Skeletal muscle cell (primary cell): ENCODE measurements at places on chromosomes 13 and 19.

- no peak for DNase-seq
These were observed 21.1 kb upstream of the ZNF766 start for GRCh38 chr19:52248241-52248640.

DNA sequence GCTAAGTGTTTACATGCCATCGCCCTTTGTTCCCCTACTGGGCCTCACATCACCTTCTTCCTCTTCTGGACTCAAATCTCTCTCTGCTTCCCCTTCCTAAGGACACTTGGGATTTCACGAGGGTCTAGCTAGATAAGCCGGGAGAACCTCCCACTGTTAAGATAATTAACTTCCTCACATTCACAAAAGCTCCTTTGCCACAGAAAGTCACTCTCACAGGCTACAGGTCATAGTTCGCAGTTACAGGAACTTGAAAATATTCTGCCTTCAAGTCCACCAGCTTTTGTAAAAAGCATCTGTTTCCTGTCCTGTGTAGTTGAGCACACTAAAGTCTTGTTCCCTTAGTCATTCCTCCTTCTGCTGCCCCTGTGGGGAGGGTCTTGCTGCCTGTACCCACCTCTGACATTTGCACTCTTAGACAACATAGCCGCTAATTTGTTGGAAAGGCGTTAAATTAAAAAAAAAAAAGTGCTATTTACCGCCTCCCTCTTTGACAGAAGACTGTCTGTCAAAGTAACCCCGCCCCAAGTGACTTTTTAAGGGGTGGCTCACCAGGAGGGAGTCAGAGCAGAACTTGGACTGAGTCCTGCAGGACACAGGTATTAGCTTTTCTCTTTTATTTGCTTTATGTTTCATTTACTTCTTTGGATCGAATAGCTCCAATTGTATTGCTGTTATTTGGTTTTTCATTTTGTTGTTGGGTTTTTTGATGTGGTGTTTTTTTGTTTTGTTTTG lies 26.8 kb upstream of the CEACAM21 start:
- DNase-seq = no peak

DNA sequence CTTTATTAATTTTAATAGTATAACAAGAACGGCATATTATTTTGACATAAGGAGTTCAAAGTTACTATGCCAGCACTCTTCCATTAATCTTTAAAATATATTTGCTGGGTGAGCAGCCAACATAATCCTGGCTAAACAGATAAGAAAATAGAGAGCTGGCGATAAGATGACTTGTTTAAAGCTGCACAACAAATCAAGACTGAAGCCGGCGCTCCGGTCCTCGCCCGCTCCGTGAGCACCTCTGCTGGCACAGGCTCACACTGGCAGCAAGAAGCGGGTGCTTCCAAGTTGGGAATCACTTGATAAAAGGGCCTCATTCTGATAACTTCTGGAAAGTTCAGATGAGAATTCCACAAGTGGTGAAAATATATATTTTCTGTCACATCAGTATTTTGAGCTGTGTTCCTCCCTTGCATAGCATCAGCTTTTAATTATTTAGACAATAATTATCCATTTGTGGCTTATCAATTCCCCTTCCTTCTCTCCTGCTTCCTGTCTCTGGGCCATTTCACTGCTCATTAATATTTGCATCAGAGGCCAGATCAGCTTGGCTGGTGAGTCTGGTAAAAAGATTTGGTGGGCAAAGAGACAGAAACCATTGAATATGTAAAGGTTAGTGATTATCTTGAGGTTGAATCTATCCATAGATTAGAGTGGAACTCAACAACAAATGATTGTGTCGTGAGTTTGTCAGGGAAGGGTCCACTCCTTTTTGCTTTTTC lies 205.3 kb downstream of the MZT1 start:
- no peak for DNase-seq

- no peak for DNase-seq
These were observed 308.1 kb downstream of the COG6 start for GRCh38 chr13:39963612-39964011.

- DNase-seq = no peak
These were observed 430 bp downstream of the ZNF358 start for GRCh38 chr19:7516333-7516732.

- no peak for DNase-seq
These were observed at the start of gene HSD17B14 for GRCh38 chr19:48836089-48837017. HSD17B14 (minus strand) TSS chr19:48836491; CDS start chr19:48836411, 80 bp downstream.

GRCh38 chr13:91776611-91777193 lies 378.3 kb downstream of the GPC5 start:
- no peak for DNase-seq

- no peak for DNase-seq
These were observed 371.9 kb downstream of the KCNRG start for GRCh38 chr13:50387051-50387581.

GRCh38 chr19:39398297-39398864 lies 7.2 kb downstream of the MED29 start:
- peak; percentile 53 for DNase-seq

GRCh38 chr19:30074096-30074495 lies 132.1 kb downstream of the URI1 start:
- DNase-seq = no peak

- DNase-seq = no peak
These were observed 12.3 kb downstream of the RBM26 start for GRCh38 chr13:79393564-79394249.

- no peak for DNase-seq
These were observed 73.7 kb downstream of the COG6 start for GRCh38 chr13:39729156-39729555.

DNA sequence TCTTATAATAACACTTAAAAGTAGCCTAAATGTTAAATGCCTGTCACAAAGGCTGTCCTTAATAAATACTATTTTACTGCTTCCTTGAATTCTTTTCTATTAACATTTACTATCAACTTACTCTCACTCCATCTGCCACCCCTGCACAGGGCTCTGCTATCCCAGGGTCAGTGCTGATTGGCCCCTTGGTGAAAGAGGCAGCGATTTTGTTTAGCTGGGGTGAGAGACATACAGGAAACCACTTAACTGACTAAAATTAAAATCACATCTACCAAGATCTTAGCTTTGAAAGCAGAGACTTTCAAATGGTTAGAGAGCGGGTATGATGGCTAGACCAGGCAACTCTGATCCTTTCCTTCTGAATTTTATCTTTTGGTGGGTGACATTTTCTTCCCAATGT lies 149.9 kb upstream of the HTR2A start:
- no peak for DNase-seq

GRCh38 chr13:73608157-73608516 lies 526.1 kb downstream of the KLF12 start:
- DNase-seq = no peak

GRCh38 chr13:79581870-79582315 lies 100.9 kb downstream of the NDFIP2 start:
- peak; percentile 25 for DNase-seq

GRCh38 chr13:51451134-51451466 lies 1.7 kb downstream of the INTS6 start:
- DNase-seq = no peak

GRCh38 chr19:30504272-30504671 lies 132.1 kb downstream of the ZNF536 start:
- no peak for DNase-seq

GRCh38 chr13:83221813-83222241 lies 660.4 kb downstream of the SLITRK1 start:
- peak; percentile 77 for DNase-seq
